ENCODE measurements at places on chromosomes 3 and 15.

DNA sequence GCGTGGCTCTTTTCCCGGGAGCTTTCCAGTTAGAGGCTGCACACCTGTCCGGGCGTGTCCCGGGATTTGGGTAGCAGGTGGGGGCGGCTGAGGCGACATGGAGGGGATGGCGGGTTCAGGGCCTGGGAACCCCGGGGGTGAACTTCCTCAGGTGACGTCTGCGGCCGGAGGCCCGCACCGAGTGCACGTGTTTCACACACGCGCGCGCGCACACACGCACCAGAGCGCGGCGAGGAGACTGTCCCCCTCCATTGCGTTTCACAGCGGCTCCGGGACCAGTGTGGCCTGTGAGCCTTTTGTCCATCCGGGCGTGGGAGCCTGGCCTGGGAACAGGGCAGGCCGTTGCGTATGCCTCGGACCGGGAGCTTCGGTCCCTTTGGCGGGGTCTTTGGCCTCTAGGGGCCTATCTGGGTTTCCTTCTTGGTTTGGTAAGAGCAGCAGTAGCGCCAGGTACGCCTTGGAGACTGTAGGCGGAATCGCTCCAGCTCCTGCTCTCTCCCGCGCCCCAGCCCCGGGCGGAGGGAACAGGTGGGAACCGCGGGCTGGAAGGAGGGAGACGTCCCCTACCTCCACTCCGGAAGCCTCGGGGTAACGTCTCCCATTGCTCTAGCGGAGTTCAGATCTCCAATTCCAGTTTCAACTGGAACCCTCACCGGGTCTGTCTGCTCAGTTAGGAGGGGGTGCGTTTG is 220.0 kb downstream of the MEIS2 start:
- no peak for DNase-seq

DNA sequence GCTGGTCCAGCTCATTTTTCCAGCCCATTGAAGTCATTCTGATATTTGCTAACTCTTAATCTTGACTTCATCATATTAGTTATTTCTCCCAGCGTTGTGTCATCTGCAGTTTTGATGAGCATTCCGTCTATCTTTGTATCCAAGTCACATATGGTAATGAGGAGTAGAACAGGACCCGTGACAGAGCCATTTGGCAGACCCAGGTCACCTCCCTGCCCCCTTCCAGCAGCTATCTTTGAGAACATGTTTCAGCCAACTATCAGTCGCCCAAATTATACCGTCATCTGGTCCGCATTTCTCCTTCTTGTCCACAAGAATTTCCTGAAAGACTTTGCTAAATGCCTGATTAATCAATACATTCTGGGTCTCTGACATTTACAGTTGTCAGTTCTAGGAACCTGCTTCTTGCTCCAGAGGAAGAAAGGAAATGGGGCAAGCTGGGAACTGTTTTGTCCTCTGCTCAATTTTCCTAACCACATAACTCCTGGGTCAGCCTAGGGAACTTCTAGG is 347.1 kb upstream of the NR2E3 start:
- no peak for DNase-seq

DNA sequence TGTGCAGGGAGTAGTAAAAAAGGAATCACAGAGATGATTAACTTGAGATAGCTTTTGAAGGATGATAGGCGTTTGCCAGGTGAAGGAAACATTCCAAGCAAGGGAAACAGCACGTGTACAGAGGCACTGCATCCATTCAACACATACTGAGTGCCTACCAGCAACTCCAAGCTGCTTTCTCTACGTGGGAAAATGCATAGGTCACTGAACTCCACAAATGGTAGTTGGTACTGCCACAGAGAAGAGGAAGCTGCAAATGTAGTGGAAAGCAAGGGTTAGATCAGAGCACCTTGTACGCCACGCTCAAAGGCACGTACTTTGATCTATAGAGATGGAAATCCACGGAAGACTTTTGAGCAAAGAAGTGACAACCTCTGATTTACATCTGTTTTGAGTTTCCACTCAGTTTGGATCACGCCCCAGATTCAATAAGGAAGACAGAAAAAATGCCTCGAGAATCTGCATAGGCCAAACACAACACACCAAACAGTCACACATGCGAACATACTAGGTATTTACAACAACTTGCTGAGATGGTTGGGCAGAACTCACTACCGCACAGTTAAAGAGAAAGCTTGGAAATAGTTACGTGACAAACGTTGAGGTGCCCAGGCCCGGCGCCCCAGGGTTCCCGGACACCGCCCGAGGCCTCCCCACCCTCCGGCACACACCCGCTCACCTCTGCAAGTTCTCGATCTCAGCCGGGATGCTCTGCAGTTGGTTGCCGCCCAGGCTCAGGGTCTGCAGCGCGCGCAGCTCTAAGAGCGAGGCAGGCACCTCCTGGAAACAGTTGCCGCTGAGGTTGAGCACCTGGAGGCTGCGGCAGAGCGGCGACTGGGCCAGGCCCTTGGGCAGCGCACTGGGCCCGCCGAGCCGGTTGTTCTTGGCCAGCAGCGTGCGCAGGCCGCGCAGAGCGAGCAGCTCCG is 826 bp downstream of the LRRC58 start:
- no peak for DNase-seq

DNA sequence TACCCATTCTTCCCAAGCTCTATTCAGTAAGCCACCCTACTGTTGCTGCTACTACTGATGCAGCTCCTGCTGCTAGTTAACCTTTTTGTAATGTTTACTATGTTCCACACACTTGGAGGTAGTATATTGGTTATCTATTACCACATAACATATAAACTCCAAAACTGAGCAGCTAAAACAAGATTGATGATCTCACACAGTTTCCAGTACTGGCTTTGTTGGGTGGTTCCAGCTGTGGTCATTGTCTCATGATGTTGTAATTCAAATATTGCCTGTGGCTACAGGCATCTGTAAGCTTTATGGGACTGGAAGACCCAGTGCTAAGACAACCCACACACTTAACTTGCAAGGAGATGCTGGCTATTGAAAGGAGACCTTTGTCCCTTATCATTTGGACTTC is 556.2 kb upstream of the SUCLG2 start:
- DNase-seq = no peak

DNA sequence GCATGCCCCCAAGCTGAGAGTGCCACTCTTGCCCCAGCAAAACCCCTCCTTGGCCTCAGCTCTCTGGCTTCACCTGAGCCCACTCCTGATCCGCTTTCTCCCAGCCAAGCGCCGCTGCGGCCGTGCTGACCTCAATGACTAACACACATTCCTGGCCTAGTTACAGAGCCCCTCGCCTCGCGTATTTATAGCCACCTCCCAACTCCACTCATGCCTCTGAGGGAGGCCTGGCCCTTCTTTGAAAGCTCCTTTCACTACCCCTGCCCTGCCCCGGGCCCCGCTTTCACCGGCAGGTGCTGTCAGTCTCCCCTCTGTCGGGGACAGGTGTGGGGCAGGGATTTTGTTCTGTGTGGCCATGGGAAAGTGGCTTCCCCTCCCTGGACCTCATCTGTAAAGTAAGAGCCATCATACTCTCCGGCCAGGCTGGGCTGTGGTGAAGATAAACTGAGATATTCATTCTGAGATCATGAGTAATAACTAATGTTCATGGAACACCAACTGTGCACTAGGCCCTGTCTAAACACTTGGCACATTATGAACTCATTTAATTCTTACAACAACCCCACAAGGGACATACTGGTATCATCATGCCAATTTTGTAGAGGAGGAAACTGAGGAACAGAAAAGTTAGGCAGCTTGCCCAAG is 13.2 kb upstream of the ATP2B2 start:
- DNase-seq = no peak

- no peak for DNase-seq
Measured at GRCh38 chr15:55407498-55408011, 604 bp downstream of the CCPG1 start.

- no peak for DNase-seq
Measured at GRCh38 chr3:179735321-179735720, 82.5 kb downstream of the USP13 start.
